Endothelial cell of umbilical vein (primary cell): ENCODE measurements at places on chromosomes 4 and X. TPM values are rescaled to one million over a fixed set of nuclear protein-coding genes. Genes with fewer than 3 reads are reported as not detected.
A peak's percentile ranks its signal among the peaks of the same experiment; 100 is the strongest.

DNA sequence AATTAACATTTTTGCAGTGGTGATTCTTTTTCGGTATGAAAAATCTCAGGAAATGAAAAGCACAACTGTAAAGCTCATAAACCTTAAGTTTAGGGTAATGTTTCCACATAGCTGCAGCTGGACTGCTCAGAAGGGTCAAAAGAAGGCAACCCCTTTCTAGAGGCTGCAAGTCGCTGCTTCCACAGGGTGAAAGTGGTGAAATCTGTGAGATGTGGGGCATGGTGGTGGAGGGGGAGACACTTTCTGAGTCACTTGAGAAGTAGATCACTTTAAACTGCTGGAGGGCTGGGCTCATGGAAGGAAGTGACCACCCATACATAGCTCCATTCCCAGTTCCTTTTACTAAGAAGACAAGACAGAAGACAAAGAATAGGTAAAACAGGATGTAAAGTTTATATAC lies 8.7 kb downstream of the SFRP2 start:
- no peak overlapping the region for H3K4me3 ChIP-seq
- H3K4me1 ChIP-seq = no peaks in the 10 kb centered on the region
- DNase-seq = no peak
- H3K27me3 ChIP-seq = peaks cover 8% of the 10 kb centered on the region

DNA sequence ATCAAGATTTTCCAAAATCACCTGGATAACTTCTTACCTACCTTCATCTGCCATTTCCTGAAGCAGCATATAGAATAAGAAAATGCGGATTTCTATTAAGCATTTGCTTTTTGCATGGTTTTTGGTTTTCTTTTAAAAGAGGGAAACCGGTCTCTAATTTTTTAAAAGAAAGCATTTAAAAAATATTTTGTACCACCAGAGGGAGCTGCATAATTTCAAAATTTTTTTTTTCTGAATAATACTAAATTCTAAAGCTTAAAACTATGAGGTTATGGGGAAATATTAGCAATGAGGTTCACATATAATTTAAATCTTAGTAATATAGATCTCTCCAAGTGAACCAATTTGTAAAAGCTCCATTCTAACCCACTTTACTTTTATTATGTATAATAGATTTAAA lies 137.7 kb upstream of the TENT5D start:
- no peak overlapping the region for H3K4me3 ChIP-seq
- H3K27ac ChIP-seq = no peak overlapping the region
- H3K4me1 ChIP-seq = no peaks in the 10 kb centered on the region
- DNase-seq = no peak
- H3K27me3 ChIP-seq = no peaks in the 10 kb centered on the region

MMGT1 gene
- 9.1 and 10.4 TPM in 2 replicates for polyA plus RNA-seq

DNA sequence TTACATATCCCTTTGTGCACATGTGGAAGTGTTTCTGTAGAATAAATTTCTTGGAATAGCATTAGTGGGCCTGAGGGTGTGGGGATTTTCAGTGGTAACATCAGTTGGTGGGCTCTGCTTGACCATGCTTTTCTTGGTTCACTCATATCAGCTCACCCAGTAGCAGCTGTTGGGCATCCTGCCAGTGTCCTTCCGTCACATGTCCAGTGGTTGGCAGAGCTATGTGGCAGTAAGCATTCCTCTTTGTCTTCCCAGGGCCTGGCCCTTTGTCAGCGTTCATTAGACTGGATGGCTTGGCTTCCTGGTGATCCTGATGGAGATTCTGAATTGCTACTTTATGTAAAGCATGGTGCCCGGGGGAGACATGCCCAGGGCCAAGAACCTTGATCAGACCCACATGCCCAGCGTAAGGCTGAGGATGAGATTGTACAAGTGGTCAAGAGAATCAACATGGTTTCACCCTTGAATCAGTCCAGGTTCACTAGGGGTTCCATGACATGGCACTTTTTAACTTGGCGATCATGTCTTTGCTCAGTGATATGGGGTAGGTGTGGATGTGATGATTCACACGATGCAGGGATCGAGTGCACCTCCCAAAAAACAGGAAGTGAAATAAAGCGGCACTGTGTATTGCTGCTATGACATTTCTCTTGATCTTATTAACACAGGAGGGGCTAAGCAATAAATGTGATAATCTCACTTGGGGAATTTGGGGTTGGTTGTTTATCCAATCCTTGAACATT lies 72.1 kb upstream of the IGFBP7 start:
- H3K4me3 ChIP-seq = no peak overlapping the region
- peak; percentile 31 for DNase-seq
- H3K4me1 ChIP-seq = no peaks in the 10 kb centered on the region
- no peaks in the 10 kb centered on the region for H3K36me3 ChIP-seq
- peaks cover 4% of the 10 kb centered on the region for H3K27me3 ChIP-seq

DNA sequence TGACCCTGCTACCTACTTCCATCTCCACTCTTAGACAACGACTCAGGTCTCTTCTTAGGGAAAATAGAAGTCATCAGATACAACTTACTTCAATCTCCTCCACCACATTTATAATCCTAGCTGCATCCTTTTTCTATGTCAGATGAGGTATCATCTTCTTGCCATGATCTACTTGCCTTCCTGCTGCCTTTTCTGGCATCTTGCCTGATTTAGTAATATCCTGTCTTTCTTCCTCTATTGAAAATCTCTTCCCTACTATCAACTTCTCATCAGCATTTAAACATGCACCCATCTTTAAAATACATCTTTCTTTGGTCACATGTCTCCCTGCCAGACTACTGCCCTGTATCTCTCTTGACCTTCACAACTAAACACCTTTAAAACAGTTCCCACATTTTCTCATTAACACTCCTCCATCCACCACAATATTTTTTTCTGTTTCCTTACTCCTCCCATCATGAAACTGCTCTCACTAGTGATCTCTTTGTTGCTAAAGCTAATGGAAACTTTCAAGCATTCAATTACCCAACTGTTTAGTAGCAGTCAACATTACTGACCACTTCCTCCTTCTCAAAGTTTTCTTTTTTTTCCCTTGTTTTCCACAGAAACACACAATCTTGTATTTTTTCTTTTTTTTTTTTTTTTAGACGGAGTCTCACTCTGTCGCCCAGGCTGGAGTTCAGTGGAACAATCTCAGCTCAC lies 100.8 kb upstream of the CXorf66 start:
- H3K27ac ChIP-seq = no peak overlapping the region
- no peak for DNase-seq
- H3K27me3 ChIP-seq = no peaks in the 10 kb centered on the region
- no peaks in the 10 kb centered on the region for H3K36me3 ChIP-seq
- no peaks in the 10 kb centered on the region for H3K4me1 ChIP-seq
